Fibroblast of skin of scalp (primary cell): ENCODE measurements at places on chromosomes 7 and 10.

- peak; percentile 34 for DNase-seq
Measured at GRCh38 chr10:30158325-30158960, 99.1 kb upstream of the JCAD start.

GRCh38 chr7:15178065-15178464, 275.5 kb upstream of the DGKB start:
- no peak for DNase-seq

- DNase-seq, result no peak
Measured at GRCh38 chr7:65971021-65971420, 11.0 kb downstream of the GUSB start.

DNA sequence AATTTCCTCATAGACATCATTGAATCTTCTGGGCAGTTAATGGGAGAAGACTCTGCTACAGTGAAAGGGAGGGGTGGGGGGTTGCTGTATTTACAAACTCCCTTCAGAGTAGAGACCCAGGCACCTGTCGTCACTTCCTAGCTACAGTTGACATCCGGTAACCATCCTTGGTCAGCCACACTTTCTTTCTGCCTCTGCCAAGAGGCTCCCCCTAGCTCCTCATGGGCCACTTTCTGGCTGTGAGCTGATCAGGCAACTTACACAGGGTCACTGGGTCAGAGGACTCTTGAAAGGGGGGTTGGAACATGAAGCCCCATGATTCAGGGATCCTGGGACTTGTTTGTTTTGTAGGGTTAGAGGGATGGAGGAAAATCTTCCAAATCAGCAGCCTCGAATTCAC, 1.2 kb downstream of the TECPR1 start:
- no peak for DNase-seq

- DNase-seq, result no peak
Measured at GRCh38 chr7:154736389-154736788, 266.5 kb downstream of the PAXIP1 start.

DNA sequence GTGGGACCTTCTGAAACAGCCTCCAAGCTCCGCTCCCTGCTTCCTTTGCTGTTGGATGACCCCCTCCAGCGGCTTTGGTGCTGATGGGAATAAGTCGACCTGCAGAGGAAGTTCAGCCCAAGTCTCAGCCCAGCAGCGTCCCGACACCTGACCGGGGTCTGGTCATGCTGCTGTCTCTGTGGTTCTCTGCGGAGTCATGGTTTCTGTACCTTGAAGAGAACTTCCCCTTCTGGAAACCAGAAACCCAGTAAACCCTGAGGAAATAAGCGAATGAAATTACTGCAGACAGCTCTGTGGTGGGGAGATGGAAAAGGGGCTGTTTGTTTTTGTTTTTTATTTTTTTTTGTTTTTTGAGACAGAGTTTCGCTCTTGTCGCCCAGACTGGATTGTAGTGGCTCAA, 18.3 kb upstream of the ZNF12 start:
- no peak for DNase-seq

GRCh38 chr10:12507165-12507850, 158.0 kb downstream of the CAMK1D start:
- DNase-seq, result no peak

- no peak for DNase-seq
Measured at GRCh38 chr10:13632884-13633440, 46.2 kb downstream of the PRPF18 start.

DNA sequence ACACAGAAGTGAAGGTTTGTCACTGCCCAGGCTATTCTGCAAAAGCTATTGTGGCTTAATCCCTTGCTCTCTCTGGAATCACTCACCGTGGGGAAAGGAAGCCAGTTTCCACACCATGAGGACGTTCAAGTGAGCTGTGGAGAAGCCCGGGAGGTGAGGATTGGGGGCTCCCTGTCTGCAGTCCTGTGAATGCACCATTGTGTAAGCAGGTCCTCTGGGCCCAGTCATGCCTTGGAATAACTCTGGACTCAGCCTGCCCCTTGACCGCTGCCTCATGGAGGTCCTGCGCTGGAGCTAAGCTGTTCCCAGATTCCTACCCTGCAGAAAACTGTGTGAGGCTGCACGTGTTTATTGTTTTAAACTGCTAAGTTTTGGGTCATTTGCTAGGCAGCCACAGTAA, 33.5 kb downstream of the LYZL2 start:
- DNase-seq, result no peak

- no peak for DNase-seq
Measured at GRCh38 chr10:68238371-68238770, 6.5 kb upstream of the ATOH7 start.

DNA sequence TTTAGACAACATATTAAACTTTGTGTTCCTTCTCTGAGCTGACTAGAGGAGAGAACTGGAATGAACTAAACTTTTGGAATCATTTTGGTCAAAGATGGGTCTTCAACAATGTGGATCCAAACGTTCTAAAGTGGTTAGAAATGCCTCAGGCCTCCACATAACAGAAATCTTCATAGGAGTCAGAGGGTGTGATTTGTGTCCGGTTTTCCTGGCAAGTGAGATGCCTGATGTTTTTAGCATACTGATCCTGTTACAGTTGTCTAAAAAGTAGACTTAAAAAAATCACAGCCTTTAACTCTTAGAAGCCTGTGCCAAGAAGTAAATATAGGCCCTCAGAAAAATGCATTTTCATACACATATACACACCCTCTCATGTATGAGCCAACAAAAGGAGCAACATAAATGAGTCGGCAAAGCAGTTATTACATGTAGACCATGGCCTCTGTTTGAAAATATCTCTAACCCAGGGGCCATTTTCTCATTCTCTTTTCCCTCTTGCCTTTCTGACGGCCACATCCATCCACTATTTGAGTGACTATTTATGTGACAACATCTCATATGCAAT, 64.5 kb downstream of the ST7 start:
- no peak for DNase-seq

DNA sequence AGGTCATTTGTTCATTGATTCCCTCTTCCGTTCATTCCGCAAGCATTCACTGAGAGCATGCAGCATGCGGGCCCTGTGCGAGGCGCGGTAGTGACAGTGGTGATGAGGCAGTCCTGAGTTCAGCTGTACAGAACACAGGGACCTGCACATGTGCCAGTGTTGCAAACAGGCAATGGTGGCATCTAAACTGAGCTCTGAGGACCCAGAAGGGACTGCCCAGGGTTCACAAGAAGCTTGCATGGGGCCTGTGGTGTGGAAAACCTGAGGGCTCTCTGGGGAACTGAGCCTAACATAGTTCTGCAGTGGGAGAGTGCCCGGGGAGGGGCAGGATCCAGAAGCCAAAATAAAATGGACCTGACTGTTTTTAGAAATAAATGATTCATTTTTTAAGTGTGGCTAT, 13.2 kb downstream of the ZNF488 start:
- no peak for DNase-seq

DNA sequence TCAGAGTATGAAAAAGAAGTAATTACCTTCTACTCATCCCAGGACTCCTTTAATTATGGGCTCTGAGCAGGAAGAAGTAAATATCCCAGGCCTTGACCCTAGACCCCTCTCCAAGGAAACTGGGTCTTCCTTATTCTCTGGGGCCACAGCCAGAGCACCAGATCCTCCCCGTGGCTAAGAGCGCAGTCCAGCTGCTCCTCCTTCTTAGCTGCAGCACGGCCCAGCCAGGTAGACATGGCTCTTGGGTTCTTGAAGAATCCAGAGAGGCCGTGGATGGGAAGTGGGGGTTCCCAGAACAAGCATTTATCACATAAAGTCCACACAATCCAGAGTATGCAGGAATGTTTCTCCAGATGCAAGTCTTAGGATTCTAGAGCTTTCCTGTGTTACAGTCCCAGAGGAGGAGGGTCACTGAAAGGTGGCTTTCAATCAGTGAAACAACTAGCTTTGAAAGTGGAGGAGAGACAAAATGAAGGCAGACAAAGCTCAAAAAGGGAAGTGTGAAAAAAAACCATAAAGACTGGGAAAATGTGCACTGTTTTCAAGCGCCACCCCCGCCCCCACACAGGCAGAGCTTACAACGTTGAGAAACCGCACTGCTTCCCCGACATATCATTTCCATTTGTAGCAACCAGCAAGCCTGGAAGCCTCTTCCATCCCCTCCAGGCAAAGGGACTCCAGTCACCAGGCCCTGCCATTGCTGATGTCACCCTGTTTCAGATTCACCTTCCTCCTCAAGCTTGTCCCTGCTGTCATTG, 396.5 kb upstream of the MKI67 start:
- DNase-seq, result no peak

- no peak for DNase-seq
Measured at GRCh38 chr7:28890137-28890536, 68.0 kb downstream of the TRIL start.

- no peak for DNase-seq
Measured at GRCh38 chr10:105577865-105578607, 936.9 kb downstream of the SORCS3 start.

- DNase-seq, result no peak
Measured at GRCh38 chr10:50516171-50516570, 107.6 kb downstream of the SGMS1 start.

DNA sequence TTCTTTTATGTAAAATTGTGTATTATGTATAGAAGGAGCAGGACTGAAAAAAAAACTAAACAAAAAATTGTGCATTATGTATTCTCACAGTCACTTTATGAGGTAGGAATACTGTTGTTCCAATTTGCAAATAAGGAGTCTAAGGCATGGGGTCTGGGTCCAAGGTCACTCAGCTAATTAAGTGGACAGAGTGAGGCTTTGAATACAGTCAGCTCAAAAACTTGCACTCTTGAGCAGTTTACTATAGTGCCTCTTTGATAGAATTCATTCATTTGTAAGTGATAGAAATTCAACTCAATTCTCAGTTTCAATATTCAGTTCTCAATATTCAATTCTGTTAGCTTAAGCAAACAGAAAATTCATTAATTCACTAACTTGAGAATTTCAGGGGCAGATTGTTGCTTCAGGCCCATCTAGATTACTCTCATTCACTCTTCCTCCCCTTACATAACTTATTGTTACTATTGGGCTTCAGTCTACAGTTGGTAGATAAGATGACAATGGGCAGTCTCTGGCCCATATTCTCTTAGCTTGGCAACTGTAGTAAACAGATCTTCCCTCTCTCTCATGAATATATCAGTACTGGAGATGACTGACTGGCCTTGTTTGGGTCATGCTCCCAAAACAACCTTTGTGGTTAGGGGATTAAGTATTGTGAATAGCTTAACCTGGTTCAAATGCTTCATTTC, 86.6 kb downstream of the BTAF1 start:
- no peak for DNase-seq

DNA sequence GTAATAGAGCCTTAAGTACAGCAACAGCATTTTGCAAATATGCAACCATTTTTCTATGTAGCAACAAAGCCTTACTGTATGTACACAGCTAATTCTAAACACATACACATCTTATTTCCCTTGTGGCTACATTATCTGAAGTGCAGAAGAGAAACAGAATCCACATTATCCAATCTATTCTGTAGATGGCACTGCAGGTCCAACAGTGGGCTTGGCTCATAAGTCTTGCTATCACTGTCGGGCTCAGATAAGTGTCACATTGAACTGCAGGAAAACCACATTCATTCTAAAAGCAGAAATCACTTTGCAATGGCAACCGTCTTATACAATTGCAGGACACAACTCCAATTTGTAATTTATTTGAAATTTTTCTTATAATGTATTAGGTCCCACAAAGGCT, 109.8 kb upstream of the NOBOX start:
- no peak for DNase-seq
